Mesenteric fat pad (tissue), 1 donor: ENCODE measurements at places on chromosomes 6 and 20.

- DNase-seq = no peak
These were observed 263.7 kb upstream of the ARID1B start for GRCh38 chr6:156513504-156513903.

- no peak for DNase-seq
These were observed 293.5 kb downstream of the CDKAL1 start for GRCh38 chr6:20827798-20828197.

- no peak for DNase-seq
These were observed 661.7 kb upstream of the CITED2 start for GRCh38 chr6:140036196-140036595.

DNA sequence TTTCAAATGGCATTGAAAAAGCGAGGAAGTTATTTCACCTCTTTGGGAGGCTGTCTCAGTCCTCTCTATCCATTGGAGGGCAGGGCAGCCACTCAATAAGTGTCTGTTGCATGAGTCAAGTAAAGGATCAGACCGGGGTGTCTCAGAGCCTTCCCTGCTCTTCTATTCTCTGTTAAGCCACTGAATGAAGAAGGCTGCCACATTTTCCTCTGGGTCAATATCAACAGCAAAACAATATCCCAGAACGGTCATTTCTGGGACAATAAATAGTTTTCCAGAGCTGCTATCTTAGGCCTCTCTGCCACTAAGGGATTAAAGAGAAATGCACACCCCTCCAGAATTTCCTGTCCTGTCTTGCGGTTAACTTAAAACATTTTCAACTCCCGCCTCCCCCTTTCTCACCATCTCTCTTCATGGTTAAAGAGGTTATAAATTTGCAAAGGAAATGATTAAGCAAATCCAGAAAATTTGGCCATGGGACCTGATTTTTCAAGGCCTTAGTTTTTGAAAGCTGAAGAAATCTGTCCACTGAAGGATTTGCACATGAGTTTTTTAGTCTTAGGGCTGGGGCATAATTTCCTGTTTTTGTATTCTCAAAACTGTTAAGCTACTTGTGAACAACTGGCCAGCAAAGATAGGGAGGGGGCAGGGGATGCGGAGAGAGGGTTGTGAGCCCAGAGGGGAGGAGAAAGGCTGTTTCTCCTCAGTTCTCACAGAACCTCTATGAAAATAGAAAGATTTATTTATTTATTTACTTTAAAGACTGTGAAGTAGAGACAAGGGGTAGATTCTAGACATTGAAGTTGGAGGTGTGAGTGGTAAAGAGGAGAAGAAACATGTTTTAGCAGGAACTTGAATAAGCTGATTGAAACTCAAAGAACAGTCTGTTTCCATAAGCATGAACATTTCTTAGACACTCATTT lies 135.7 kb downstream of the BCAS1 start:
- no peak for DNase-seq

DNA sequence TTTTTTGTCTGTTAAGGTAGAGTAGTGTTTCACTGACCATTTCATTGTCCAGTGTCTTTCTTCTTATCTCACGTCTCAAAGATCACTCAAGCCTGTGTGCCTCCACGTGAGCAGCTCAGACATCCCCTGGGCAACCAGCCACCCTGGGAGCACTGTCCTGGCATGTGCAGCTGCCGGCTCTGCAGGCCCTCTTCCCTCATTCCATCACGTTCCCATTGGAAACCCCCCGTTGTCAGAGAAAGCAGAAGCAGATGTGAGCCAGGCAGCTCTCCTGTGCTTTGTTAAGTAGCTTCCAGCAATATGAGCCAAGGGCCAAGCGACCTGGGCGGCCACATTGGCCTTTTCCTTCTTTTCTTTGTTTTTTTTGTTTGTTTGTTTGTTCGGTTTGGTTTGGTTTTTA lies 233.2 kb upstream of the SYNDIG1 start:
- DNase-seq = no peak

DNA sequence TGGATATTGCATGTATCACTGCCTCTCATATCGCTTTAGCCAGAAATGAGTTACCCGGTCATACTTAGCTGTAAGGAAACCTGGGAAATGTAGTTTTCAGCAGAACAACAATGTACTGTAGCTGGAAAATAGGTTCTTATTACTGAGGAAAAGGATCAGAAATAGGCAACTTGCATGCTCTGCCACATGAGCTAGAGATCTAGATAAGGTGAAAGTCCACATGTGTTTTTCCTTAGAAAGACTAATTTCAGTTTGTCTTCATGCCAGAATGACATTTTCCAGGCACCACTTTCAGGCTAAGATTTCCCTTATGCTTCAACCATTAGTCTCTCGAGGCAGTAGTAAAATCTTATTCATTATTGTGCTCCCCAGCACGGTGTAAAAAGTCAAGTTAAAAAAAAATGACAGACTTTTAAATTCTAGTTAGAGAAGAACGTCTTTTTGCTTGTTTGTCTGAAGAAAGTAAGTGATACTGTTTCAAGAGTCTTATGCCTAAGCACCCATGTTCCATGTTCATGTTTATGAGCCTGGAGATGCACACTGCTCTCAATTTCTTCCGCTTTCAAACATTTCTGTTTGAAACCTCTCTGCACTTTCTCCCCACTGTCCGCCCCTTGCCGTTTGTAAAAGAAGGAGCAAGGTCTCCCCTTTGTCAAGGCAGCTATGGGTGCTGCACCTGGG lies 67.6 kb downstream of the ZNF831 start:
- no peak for DNase-seq

DNA sequence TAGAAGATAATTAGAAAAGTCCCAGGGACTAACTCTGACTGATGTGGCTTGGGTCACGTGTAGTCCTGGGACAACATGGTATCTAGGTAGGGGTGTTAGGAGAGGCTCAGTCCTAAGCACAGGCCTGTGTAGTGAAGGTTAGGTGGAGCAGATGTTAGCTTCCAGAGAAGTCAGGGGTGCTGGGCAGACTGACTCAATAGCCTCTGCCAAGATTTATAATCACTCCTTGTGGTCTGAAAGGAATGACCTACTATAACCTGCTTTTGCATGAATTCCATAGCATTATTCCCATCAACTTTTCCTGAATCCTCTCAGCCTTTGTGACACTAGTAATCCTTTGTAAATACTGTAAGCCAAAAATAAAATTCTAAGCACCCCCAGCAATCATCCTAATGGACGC lies 10.2 kb upstream of the PEX7 start:
- DNase-seq = no peak

DNA sequence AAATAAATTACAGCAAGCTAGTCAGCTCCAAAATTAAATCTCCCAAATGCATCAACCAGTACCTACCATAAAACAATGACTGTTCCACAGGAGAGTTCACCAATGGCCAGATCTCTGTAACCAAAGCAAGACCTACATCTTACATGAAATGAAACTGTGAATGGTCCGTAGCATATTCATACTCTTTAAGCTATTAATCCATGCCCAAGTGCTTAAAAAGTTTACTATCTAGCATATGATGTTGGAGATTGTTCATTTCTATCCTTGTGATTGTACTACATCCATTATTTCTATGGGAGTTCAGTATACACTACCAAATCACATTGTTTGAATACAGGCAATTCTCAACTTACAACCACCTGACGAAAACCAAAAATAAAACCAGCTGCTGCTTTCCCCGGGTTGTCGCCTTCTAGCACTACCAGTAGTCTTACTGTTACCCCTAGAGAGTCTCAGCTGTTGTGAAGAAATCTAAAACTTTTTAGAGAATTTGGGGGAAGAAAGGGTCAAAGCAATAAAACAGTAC lies 38.0 kb downstream of the HIVEP2 start:
- no peak for DNase-seq

DNA sequence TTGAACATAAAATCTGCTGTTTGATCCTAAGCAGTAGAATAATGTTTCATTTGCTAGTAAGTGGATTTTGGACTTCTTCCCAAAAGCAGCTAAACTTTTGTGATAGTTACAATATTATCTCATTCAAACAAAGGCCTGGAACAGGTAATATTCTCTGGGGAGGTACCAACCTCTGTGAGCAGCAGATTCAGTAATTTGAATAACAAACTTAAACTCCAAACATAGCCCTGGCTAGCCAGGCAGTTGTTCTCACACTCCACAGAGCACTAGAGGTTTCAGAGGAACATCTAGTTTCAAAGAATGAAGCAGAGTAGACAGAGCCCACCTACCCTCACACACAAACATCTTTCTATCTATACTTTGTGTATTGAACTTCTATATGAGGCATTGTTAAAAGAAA lies 40.9 kb downstream of the LGSN start:
- DNase-seq = no peak

DNA sequence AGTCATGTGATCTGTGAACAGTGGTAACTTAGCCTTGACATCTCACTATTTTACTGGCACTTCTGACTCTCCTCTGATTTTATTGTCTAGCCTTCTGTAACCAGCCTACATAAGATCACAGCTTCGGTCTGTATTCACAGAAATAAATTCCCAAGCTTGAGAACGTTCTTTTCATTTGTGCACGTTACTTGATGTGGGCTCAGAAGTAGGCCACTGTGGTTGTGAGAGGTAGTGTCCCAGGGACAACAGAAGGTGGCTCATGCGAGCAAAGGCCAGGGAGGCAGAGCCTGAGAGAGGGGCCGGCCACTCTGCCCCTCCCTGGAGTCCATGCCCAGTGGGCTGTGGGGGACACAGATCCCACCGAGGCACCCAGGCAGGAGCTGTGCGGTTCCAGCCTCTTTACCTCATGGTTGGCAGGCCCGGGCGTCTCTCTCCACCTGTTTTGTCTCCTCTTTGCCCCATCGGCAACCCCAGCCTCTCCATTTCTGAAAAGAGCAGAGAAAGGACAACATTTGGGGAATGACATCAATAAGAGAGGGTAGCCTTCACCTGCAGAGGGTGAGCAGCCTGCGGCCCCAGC lies 207.5 kb upstream of the CST7 start:
- no peak for DNase-seq

DNA sequence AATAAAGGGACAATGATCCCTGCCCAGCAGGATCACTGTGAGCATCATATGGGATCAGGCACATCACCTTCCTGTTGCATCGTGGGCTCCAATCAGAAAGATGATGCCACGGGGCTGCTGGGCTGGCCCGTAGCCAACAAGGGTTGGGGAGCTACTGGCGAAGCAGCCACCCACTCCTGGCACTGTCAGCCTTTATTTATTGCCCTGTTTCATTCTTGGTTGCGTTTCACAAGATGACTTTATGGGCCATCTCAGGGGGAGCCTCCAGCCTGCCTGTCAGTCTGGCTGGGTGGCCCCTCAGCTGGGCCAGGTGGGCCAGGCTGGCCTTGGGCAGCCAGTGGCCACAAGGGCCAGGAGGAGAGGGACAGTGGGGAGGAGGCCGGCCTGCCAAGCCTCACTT lies 17.3 kb downstream of the VSTM2L start:
- no peak for DNase-seq

- peak; percentile 49 for DNase-seq
These were observed 45.9 kb upstream of the FRMD1 start for GRCh38 chr6:168124921-168125320.

DNA sequence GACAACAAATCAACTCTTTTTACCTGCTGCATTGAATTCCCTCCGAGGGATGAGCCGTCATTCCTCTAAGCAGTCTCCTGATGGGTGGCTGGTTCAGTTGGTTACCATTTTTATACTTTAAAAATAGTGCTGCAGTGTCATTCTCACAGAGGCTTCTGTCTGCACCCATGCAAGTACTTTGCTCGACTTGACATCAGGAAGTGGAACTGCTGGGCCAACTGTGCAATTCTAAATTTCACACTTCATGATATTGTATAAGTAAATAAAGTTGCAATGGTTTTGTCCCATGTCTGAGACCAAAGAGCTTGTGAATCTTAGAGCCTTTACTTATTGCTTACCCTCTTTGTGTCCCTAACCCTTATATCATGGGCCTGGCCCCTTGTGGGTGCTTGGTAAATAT lies 2.5 kb downstream of the BTN3A1 start:
- DNase-seq = no peak

- DNase-seq = no peak
These were observed 5.3 kb downstream of the NHLRC1 start for GRCh38 chr6:18117136-18117535.

DNA sequence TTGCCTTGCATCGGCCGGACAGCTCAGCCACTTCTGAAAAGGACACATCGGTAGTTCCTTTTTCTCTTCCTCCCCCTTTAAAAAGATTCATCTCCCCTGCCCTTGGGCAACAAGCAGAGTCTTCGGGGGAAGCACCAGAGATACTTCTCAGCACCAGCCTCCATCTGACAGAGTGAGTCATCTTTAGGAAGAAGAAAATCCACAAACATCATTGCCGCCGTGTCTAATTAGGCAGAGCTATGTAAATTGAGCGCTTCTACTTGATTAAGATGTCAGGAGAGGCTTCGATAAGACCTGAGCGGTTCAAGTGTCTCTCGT lies 186.4 kb downstream of the TAF4 start:
- no peak for DNase-seq
